ENCODE measurements at places on chromosomes 6 and 20. TPM values are rescaled to one million over a fixed set of nuclear protein-coding genes. Genes with fewer than 3 reads are reported as not detected.

GRCh38 chr6:16723826-16724225 is 37.4 kb downstream of the ATXN1 start:
- H3K27ac ChIP-seq: peak overlapping the region; percentile 94
- H3K4me3 ChIP-seq: no peak overlapping the region
- peak; percentile 99 for DNase-seq

DNA sequence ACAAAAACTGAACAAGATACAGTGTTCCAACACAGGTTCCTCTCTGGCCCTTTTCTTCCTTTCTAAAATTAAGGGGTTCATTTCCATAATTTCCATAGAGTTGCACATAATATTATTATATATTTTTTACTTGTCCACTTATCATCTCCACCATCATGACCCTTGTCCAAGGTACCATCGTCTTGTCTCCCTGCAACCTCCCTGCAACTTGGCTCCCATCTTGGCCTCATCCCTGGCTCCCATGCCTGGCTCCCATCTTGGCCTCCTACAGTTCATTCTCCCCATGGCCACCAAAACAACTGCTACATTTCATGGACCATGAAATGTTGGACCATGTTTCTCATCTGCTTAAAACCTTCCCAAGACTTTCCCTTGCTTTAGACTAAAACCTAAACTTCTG is 3.1 kb upstream of the KCNB1 start:
- peaks cover 3% of the 10 kb centered on the region for H3K4me1 ChIP-seq
- no peak for DNase-seq
- H3K27ac ChIP-seq: no peak overlapping the region
- H3K36me3 ChIP-seq: no peaks in the 10 kb centered on the region

GRCh38 chr6:20173833-20174792 is 38.2 kb downstream of the MBOAT1 start:
- H3K27ac ChIP-seq: no peak overlapping the region
- H3K4me1 ChIP-seq: no peaks in the 10 kb centered on the region
- H3K36me3 ChIP-seq: no peaks in the 10 kb centered on the region
- H3K4me3 ChIP-seq: no peak overlapping the region

Gene KIAA1755
- 1.1 TPM for total RNA-seq

Gene PGK2
- total RNA-seq: not detected

DNA sequence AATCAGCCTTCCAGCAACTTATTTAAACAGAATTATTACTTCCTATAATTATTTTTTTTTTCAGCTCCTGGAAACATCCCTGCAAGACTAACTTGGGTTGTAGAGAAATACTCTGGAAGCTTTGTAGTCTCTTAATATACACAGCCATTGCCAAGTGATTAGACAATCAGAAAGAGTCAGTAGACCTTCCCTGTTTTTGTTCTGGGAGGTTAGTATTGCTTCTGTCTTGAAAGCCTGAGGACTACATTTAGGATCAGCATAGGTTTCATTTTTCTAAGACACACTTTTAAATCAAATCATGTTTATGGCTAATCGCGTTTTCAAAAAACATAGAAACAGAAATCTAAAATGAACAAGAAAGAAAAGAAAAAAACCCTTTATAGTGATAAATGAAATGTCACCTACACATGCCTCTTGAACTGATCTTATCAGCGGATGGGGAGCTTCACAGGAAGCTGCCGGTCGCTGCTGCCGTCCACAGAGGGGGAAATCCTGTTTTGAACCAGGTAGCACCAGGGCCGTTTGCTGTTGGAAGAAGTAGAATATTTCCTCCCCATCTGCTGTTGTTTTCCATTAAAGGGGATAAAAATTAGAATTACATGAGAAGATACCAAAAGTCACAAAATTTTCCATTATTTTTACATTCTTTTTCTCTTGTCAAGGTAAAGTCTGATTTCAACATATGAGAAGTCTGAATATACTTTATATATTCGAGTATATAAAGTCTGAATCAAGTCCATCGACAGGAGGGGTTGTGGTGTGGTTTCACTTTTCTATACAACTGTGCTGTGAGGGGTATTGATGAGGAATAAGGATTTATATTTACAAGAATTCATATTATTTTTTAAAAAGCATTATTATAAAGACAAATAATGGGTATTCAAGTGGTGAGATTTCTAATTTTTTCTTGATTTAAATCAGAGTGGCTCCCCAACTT is 94.6 kb downstream of the ARMC2 start:
- H3K4me1 ChIP-seq: peaks cover 10% of the 10 kb centered on the region
- H3K4me3 ChIP-seq: no peak overlapping the region
- no peaks in the 10 kb centered on the region for H3K27me3 ChIP-seq
- DNase-seq: no peak
- no peak overlapping the region for H3K27ac ChIP-seq

DNA sequence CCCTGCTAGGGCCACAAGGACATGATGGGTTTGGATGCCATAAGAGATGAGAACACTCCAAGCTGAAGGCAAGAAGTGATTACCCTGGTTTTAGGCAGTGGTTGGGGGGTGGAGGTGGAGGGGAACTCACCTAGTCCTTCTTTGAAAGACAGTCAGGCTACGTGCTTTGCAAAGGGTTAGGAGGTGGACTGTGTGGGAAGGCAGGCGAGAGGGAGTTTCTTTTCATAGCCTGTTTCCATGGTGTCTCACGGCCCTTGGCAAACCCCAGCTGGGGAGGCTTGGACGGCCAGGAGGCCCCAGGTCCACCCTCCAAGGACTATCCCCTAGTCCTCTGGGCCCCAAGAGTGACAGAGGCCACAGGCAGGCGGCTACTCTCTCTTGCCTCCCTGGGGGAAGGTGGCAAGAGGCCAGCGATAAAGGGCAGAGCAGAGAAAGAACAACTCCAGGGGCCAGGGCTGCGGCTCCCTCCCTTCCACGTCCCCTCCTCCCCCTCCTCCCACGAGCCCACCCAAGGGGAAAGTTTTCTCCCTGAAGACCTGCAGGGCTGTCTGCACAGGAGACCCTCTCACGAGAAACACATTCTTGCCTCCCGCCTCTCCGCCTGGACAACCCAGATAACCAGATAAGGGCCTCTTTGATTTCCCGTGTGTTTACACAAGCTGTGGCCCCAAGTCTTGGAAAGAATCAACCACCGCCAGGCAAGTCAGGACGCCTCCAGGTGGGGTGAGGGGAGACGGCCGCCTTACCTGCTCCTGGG is 74.4 kb downstream of the NOL4L start:
- DNase-seq: no peak
- H3K4me1 ChIP-seq: peaks cover 7% of the 10 kb centered on the region
- H3K27ac ChIP-seq: no peak overlapping the region
- no peaks in the 10 kb centered on the region for H3K27me3 ChIP-seq
- no peak overlapping the region for H3K4me3 ChIP-seq

DNA sequence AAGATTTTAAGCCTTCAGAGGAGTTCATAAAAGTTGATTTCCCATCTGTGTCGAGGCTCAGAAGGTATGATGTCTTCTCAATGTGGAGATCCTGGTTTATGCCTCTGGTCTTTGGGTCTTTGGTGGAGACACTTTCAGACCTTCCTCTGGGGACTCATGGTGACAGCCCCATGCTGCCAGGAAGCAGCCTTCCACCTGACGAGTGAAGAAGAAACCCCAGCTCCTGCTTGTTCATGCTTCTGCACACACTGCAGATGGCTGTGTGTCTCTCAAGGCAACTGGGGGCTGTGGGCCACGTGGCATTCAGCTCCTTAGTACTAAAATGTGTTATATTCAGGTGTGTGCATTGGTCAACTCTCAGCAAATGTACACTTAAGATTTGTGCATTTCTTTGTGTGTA is 4.9 kb upstream of the SCP2D1 start:
- H3K36me3 ChIP-seq: no peaks in the 10 kb centered on the region
- no peak for DNase-seq
- H3K4me3 ChIP-seq: no peak overlapping the region
- H3K27me3 ChIP-seq: no peaks in the 10 kb centered on the region
- H3K4me1 ChIP-seq: no peaks in the 10 kb centered on the region

DNA sequence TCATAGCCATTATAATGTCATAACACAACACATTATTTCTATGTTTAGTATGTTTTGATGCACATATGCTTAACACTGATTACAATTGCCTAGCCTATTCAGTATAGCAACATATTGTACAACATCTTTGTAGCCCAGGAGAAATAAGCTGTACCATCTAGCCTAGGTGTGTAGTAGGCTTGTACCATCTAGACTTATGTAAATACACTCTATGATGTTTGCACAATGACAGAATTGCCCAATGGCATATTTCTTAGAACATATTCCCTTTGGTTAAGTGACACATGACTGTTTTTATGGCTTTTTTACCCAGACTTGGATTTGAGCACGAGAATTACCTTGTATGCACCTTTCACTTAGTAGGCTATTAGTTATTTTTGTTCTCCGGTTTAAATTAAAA is 64.5 kb upstream of the HIVEP1 start:
- H3K4me1 ChIP-seq: no peaks in the 10 kb centered on the region
- H3K27ac ChIP-seq: no peak overlapping the region
- no peak overlapping the region for H3K4me3 ChIP-seq
- no peak for DNase-seq
- no peaks in the 10 kb centered on the region for H3K36me3 ChIP-seq
- H3K27me3 ChIP-seq: no peaks in the 10 kb centered on the region

Measured in astrocyte (in vitro differentiated cells and primary cell).